ENCODE measurements at places on chromosomes 4 and X.

DNA sequence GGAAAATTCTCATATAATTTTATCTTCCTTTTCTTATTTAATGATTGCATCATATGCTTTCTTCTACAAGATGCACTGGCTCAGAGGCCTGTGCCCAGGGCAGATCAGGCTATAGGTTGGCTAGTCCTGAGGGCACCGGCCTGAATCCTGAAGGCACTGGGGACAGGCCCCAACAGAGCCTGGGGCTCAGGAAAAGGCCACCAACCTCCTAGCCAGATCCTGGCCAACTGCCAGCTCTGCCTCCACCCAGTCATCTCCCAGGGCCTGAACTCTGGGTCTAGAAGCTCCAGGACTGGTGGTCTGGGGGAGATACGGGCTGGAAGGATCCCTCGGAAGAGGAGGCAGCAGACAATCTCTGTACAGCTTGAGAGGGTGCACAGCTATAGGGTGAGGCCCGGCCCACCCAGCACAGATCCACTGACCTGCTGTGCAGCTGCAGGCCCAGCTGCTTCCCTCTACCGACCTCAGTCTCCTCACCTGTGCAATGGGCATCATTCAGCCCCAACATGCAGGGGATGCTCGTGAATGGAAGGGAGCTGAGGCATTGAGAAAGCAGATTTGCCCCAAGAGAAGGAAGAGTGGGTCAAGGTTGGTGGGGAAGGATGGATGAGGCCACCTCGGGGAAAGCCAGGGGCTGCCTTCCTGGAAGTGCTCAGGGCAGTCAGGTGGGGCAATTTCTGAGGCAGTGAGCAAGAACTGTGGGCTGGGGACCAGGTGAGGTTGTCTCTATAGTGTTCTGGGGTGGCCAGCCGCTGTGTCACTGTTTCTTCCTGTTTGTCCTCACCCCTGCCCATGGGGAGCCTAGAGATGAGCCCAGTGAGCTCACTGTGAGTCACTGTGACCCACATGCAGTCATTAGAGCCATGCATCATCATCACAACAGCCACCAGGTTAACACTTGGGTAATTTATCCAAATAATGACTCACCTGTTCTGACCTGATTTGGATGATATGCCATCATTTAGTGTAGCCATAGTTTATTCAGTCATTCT is 22.4 kb upstream of the XAGE2 start:
- DNase-seq: no peak

GRCh38 chrX:37487271-37487670 is 84.2 kb upstream of the LANCL3 start:
- no peak for DNase-seq

- DNase-seq: peak; percentile 77
Observed at GRCh38 chr4:23889814-23890341, at the start of gene PPARGC1A. Gene PPARGC1A (minus strand): TSS chr4:23890047. CDS start chr4:23889957, 90 bp downstream.

DNA sequence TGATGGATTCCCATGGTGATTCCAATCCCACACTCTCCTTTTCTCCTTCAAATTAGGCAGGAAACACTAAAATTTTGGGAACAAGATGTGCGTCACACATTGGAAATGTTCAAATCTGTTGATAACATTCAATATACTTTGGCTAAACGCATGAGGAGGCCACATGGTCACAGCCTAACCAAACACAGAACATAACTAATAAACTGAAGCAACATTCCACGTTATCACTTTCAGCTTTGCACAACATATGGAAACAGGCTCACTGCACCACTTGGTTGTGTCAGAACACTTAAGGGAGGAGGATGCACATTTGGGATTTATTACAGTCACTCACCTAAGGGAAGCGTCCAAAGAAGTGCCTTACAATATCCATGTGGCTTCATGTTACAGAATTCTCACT is 4.7 kb downstream of the SH3RF1 start:
- no peak for DNase-seq

GRCh38 chr4:164571593-164572390 is 182.1 kb upstream of the SMIM31 start:
- DNase-seq: no peak

- DNase-seq: no peak
Observed at GRCh38 chrX:3748052-3748559, 34.7 kb upstream of the PRKX start.

DNA sequence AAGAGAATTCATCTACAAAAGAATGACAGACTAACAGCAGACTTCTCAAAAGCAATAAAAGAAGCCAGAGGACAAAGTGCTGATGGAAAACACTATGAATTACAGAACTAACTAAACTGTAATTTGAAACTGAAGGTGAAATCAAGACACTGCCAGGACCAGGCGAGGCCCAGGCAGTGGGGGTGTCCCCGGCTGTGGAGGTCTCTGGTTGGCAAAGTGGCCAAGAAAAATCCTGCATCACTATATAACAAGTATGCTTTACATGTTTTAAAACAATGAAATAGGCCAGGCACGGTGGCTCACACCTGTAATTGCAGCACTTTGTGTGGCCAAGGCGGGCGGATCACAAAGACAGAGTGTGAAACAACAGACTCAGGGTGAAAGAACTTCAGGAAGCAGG is 32.9 kb downstream of the CHM start:
- DNase-seq: no peak

DNA sequence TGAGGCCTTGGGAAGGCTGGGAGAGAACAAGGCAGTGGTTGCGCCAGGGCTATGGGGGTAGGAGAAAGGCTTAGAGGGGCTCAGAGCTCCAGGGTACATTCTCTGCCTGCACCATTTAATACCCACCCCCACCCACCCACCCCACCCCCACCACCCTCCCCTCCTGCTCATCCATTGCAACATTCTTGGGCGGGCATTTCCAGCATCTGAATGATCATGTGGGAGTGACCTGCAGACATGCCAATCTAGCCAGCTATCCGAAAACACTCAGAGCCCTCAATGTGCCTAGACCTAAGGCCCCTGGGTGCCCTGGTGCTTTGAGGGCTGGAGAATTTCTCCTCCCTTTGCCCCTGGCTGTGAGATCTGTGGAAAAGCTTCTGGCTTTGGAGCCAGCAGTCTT is 3.1 kb downstream of the SLC34A2 start:
- DNase-seq: no peak

- no peak for DNase-seq
Observed at GRCh38 chr4:23390246-23390645, 499.6 kb downstream of the PPARGC1A start.

DNA sequence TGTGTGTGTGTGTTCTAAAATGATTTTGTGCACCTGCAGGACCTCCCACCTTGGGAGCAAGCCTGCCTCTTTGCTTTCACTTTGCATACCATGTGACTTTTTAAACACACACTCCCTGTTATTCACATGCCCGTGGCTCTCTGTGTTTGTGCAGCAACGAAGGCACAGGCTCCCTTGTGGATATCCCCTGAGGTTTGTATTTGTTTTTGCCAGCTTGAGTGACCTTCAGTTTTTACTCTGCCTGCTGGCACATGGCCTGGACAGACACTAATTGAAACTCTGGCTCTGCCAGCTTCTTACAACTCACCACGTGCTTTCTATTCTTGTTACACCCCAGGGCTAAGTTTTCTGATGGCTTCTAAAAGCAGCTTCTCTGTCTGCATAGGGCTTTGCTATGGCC is 885.8 kb downstream of the SH3BGRL start:
- DNase-seq: no peak

DNA sequence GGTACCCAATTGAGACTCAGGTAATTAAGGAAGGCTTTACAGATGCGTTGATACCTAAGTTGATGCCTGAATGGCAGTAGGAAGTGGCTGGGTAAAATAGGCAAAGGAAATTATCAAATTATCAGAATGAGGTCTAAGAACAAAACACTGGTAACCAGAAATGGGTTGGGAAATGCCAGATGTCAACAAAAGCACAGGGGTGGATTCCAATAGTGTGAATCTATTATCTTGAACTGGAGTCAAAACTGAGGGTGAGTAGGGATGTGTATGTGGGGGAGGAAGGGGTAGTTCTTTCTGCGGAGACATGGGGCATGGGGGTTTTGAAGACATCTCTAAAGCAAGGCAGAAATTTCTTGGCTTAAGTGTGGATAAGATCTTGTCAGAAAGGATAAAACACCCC is 16.0 kb upstream of the SEPTIN6 start:
- DNase-seq: no peak

- no peak for DNase-seq
Observed at GRCh38 chrX:71996136-71996535, 85.5 kb downstream of the NHSL2 start.

DNA sequence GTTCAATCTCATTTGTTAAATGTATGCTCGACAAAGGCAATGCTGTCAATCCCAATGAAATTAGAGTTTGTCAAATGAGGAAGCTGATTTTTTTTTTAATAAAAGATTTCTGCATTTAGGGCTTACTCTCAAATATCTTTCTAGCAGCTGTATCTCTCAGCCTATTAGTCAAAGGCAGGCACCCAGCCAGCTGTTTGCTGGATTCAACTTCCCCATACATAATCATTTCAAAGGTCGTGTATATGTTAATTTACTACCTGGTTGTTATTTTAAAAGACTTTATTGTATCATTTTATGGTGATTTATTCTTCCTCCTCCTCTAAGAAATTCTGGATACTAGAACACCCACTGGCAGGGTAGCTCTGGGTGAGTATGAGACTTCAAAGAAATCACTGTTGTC is 27.1 kb downstream of the RAI2 start:
- no peak for DNase-seq

DNA sequence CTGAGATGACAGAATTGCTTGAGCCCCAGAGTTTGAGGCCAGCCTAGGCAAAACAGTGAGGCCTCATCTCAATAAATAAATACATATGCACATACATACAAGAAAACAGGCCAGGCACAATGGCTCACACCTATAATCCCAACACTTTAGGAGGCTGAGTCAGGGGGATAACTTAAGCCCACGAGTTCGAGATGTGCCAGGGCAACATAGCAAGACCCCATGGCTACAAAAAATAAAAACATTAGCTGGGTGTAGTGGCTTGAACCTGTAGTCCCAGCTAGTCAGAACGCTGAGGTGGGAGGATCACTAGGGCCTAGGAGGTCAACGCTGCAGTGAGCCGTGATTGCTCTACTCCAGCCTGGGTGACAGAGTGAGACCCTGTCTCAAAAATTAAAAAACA is 51.6 kb upstream of the NEUROG2 start:
- DNase-seq: no peak

GRCh38 chr4:17189401-17189720 is 290.9 kb upstream of the LDB2 start:
- no peak for DNase-seq

DNA sequence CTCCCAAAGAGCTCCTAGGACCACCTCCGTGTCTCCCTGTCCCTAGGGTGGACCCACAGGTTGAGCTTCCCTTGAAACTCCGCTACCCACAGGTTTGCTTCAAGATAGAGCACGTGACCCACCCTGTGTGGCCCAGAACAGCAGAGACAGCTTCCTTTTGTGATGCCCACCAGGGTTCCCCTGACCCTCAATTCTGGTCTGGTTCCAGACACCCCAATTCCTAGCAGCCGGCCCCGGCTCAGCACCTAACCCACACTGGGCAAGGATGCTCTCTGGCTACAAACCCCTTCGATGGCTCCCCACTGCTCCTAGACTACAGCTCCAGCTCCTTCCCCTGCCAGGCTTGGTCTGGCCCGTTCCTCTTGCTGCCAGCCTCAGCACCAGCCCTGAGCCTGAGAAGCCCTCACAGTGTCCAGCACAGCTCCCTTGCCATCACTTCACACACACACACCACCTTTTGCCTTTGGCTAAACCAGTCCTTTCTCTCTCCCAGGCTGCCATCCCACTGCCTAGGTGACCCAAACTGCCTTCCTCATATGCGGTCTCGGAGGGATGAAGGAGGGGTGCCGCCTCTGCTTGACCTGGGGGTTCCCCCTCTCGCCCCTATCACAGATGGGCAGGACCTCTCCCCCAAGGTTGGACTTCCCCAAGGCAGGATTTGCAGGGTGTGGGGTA is 6.2 kb downstream of the PNCK start:
- no peak for DNase-seq

DNA sequence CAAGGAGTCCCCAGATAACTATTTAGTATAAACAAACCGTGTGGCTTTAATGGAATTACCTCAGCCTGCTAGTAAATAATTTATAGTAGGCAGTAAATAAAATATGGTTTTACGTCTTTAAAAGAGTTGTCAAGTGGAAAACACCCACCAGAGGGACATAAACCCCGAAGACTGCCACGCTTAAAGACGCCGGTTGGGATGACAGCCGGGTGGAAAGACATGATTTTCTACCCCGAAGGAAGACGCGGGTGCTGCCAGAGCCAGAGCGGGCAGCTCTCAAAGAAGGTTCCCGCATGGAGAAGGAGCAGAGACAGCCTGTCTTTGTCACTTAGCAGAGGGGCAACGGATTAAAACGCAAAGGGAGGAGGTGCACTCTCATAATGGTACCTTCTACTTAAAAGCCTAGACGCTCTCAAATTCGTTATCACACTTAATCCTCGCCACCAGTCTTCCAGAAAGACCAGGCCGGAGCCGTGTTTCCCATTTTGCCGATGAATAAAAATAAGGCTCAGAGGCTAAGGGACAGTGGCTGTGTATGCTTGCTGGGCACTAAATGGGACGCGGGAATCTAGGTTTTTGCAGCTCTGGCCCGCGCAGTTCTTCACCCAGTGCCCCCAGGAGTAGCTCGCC is 140.5 kb upstream of the ZIC3 start:
- no peak for DNase-seq

DNA sequence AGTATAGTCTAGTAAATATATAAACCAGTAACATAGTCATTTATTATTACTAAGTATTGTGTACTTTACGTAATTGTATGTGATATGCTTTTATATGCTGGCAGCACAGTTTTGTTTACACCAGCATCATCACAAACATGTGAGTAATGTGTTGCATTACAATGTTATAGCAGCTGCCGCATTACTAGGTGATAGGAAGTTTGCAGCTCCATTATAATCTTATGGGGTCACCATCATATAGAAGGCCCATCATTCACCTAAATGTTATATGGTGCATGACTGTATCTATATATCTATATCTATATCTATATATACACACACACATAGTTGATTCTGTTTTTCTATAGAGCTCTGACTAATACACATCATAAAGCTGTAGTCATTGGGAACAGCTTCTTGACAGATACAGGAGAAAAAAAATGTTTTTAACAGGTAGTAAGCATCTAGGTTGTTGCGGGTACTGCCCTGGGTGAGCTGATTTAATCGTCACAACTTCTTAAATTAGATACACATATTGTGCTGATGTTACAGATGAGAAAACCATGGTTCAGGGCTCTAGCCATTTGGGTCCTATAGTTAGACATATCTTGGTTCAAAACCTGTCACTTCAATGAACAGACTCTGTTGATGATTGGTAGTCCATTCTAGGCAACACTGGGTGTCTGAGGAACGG is 77.9 kb downstream of the CLNK start:
- no peak for DNase-seq

GRCh38 chr4:106676173-106676921 is 307.8 kb upstream of the GIMD1 start:
- DNase-seq: no peak

DNA sequence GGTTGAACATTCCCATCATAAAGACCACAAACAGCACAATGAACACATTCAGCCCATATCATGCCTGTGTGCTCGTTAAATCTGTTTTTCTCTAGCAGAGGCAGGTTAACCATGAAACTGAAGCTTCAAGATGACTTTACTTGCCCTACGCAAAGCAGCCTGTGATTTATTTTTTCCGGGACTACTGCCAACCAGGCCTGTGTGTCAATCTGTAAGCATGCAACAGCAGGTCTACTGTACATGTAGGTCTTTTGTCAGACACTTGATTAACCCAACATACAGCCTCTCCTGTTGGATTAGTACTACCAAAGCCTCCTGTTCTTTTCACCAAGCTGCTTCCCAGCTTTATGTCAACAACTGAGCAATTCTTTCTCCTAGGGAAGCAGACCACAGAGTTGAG is 85.5 kb upstream of the ACSL1 start:
- no peak for DNase-seq

GRCh38 chr4:27964095-27964494 is 1103.5 kb downstream of the STIM2 start:
- DNase-seq: no peak

- DNase-seq: no peak
Observed at GRCh38 chrX:39654183-39654925, 443.4 kb downstream of the BCOR start.
